Activated CD4-positive, CD25-positive, alpha-beta regulatory T cell treated with anti-CD3 and anti-CD28 coated beads, Interleukin-2, amount 50 U/mL, for 24 hours (primary cell): ENCODE measurements at places on chromosomes 13 and 19.

- no peak for ATAC-seq
Measured at GRCh38 chr13:98549006-98549727, 27.7 kb downstream of the STK24 start.

DNA sequence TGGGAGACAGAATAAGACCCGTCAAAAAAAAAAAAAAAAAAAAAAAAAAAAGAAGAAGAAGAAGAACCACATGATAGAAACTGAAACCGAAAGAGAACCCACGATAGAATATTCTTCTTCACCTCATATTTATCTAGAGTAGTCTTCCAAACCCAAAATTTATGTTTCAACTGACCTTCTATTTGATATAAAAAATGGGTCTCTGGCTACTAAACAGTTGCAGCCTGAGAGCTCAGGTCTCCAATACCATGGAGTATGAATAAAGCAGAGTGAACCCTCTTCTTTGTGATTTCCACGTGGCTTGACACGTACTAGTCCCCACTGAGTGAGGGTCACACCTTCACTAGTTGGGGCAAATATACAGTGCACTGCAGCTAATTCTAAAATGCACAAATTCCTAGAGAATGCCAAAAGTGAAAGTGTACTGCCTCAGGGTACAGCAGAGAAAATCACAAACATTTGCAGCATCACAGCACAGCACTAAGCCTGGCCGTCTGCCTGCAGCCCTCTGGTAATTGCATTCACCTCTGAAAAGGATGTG is 30.8 kb upstream of the RFC3 start:
- ATAC-seq, result peak; percentile 20

- no peak for ATAC-seq
Measured at GRCh38 chr19:3346677-3347353, 19.6 kb upstream of the NFIC start.

GRCh38 chr13:85288698-85289097 is 510.5 kb downstream of the SLITRK6 start:
- no peak for ATAC-seq

GRCh38 chr19:29566496-29567054 is 39.5 kb upstream of the POP4 start:
- ATAC-seq, result no peak

GRCh38 chr19:45587873-45588272 is 3.3 kb upstream of the OPA3 start:
- ATAC-seq, result no peak

DNA sequence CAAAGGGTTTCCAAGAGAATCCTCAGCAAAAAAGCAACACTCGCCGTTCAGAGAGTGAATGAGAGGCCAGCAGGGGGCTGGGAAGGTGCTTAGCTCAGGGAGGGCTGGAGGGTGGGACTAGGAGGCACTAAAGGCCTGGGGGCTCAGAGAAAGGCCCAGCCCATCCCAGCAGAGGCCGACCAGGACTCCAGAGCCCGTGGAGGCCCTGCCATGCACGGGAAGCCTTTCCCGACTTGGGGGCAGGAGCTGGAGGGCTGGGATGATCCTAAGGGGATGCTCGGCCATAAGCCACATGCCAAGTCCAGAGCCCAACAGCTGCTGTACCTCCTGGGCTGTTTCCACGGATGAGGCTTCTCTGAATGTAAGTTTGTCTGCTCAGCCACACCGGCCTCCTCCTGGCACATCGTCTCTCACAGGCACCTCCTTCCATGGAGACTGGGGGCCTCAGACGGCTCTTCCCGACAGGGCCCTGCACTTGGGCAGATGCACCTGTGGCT is 19.5 kb downstream of the RASA3 start:
- ATAC-seq, result no peak

GRCh38 chr13:50927701-50928100 is 18.1 kb downstream of the RNASEH2B start:
- no peak for ATAC-seq

DNA sequence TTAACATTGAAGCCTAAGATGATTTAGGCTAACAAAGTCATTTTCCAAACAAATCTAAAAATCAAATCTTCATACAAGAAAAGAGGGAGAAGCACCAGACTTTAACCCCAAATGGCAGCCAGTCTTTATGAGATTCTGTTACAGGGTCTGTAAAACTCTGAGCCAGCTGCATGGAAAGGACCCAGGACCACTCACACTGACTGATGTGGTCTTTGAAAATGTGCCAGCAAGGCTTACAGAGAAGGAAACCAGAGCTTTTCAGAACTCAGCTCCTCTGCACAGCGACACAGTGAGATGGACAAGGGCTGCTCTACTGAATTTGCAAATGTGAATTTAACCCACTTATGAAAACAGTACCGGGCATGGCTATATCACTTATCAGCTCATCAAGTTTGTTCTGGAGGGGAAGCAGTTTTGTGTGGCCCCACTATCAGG is 98.8 kb upstream of the SERP2 start:
- no peak for ATAC-seq

DNA sequence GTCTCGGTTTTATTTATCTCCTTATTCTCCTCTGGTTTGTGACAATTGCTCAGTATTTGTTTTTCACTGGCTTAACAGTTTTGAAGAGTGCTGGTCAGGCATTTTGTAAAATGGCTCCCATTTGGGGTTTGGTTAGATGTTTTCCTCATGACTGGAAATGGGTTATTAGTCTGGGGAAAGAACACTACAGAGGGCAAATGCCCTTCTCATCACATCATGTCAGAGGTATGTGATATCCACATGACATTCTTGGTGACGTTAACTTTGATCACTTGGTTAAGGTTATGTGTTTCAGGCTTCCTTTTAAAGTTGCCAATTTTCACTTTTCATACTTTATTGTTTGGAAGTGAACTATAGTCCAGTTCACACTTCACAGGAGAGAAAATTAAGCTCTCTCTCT is 74.8 kb upstream of the KLHL1 start:
- ATAC-seq, result no peak

GRCh38 chr13:100751826-100752225 is 77.2 kb upstream of the TMTC4 start:
- no peak for ATAC-seq

DNA sequence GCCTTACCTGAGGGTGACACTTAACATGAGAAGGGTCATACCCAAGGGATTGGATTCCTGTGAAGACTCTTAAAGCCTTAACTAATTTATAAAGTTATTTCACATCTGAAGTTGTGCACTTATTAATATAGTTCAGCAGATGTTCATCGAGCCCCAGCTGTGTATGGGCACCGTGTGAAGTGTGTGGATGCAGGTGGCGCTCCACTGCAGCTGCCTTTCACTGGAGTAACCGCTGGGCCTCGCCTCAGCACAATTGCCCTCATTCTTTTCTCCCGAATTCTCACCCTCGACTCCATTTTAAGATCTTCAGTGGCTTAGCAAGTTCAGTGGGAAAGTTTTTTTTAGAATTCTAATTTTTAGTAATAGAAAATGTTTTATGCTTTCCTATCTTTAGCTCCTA is 66.2 kb downstream of the DPY19L3 start:
- no peak for ATAC-seq

DNA sequence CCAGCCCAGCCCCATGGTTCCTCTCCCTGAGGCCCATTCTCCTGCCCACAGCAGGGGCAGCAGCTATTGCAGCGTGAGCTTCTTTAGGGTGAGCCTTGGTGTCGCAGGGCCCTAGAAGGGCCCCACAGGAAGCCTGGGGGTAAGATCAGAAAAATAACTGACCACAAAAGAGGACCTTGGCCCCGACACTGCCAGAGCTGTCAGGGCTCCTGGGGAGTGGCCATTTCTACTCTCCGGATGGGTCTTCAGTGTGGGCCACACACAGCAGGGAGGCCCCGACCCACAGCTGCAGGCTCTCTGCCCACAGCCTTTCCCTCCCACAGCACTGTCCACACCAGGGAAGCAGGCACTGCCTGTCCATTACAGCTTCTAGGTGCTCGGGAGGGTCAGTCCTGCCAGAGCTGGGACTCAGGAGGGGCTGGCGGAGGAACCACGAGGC is 3.5 kb upstream of the SIGLEC8 start:
- ATAC-seq, result no peak

DNA sequence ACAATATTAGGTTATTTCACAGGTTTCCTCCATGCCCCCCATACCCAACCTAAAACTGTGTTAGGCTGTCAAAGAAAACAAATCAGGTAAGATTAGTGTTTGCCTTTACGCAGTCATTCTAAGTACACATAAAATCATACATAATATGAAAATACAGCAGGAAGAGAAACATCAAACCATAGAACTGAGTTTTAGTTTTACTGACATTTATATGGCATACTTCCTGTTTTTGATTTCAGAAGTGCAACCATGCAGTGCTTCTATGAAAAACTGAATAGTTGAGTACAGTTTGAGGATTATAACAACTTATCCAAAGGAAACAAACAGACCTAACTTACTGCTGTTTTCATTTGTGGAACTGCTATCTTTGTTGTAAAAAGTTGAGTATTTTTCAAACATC is 91.3 kb downstream of the KCNRG start:
- ATAC-seq, result peak; percentile 70

DNA sequence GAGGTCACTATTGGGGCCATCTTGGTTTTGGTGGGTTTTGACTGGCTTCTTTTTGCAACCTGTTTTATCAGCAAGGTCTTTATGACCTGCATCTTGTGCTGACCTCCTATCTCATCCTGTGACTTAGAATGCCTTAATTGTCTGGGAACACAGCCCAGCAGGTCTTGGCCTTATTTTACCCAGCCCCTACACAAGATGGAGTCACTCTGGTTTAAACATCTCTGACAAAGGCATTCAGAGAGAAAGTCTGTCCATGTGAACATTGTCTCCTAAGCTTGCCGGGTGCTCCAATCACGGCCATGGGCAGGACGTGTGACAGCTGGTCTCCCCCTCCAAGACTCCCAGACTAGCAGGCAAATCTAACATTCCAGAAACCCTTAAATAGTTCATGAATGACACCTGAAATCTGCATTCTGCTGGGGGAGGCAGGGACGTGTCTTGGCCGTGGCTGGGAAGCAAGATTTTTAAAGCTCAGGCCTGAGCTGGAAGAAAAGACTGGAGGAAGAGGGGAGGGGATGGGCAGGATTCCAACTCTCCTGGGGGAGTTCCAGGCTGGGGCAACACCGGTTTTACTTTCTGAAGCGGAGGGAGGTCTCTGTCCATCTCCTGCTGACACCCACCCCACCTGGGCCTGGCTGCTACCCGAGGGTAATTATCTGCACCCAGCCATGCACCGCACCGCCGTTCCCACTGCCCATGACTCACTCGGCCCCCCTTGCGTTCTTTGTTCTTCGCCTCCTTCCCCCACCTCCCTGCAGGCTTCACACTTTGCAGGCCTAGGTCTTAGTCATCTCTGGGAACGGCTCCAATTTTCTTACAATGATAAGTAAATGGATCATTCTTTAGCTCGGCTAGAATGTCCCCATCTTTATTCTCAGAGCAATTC is 11.6 kb upstream of the OR1M1 start:
- ATAC-seq, result no peak

- ATAC-seq, result no peak
Measured at GRCh38 chr19:10454267-10454666, 33.9 kb downstream of the PDE4A start.

- peak; percentile 52 for ATAC-seq
Measured at GRCh38 chr13:46605825-46606554, 53.0 kb downstream of the LRCH1 start.

DNA sequence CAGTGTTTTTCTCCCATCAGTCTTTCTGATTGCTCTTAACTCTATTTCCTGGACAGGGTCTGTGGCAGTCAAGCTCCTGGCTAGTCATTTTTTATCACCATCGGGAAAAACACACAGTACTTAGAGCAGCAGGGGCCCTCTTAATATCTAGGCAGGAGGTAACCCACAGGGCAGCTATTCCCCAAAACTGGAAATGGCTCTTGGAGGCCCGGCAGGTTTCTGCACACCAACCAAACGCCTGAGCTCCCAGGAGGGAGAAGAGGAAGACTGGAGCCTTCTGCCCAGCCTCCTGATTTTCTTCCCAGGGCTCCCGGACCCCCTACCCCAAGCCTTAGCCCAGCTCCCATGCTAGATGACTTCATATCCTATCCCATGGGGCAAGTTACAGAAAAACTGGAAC is 49.3 kb upstream of the VSTM2B start:
- ATAC-seq, result no peak

GRCh38 chr13:32121316-32121715 is 89.7 kb downstream of the FRY start:
- no peak for ATAC-seq

- ATAC-seq, result no peak
Measured at GRCh38 chr13:102856557-102856956, 10.7 kb downstream of the ERCC5 start.

DNA sequence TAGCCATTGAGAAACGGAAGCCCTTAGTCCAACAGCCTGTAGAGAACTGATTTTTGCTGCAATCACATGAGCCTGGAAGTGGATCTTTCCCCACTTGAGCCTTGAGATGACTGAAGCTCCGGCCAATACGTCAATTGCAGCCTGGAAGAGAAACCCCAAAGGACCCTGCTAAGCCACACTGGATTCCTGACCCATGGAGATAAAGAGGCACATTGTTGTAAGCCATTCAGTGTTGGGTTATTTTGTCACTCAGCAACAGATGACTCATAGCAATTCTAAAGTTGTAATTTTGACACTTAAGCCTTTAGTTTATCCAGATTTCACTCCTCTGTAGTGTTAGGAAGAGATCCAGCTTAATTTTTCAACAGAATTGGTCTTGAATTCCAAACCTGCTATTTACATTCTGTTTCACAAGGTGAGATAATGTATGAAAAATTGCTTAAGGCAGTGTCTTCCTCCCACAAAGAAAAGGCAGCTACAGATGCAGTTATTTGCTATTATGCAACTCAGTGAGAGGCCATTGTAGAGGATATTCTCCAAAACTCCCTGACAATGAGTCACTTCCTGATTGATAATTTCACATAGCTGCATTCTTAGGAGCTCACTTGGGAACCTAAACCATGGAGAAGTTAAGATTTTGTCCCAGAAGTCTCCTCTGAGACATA is 59.4 kb upstream of the TSHZ3 start:
- ATAC-seq, result no peak

- ATAC-seq, result no peak
Measured at GRCh38 chr13:47100214-47100853, 203.5 kb upstream of the HTR2A start.

GRCh38 chr19:17909003-17909732 is 23.6 kb upstream of the CCDC124 start:
- ATAC-seq, result no peak

GRCh38 chr19:51242881-51243630 is 7.8 kb upstream of the SIGLECL1 start:
- no peak for ATAC-seq

DNA sequence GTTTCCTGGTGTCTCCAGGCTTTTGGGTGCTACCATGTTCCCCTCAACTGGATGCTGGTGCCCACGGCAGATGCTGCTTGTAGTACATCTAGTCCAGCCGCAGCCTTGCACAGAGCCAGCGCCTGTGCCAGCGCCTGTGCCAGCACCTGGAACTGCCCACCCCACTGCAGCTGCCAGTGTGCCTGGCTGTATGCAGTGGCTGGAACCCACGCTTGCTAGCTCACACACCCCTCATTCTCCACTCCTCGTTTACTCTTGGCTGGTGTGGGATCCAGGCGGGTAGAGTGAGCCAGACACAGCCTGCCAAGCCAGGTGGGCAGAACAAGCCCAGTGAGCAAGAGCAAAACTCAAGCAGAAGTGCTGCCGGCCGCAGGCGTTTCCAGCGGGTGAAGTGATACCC is 428.6 kb downstream of the SLITRK1 start:
- ATAC-seq, result peak; percentile 13

DNA sequence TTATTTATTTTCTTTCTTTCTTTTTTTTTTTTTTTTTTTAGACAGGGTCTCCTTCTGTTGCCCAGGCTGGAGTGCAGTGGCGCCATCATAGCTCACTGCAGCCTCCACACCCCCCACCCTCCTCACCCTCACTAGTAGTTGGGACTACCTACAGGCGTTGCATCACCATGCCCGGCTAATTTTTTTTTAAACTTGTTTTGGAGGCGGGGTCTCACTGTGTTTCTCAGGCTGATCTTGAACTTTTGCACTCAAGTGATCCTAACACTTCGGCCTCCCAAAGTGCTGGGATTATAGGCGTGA is 33.6 kb downstream of the GJA3 start:
- no peak for ATAC-seq
